Smooth muscle cell of the coronary artery (primary cell): ENCODE measurements at places on chromosomes 11 and 22. TPM values are rescaled to one million over a fixed set of nuclear protein-coding genes. Genes with fewer than 3 reads are reported as not detected.

Gene TSPAN32
- 0.12 TPM in 1 of 2 replicates, not detected in the other for total RNA-seq

Gene CD6
- total RNA-seq: not detected in 2 replicates

Gene HORMAD2
- not detected in 2 replicates for total RNA-seq

Gene F2
- 0.08 TPM in 1 of 2 replicates, not detected in the other for total RNA-seq

Gene IFITM1
- total RNA-seq: 12.6 and 143 TPM in 2 replicates

Gene DKK3
- total RNA-seq: 129 and 293 TPM in 2 replicates

Gene PYGM
- 0.68 and 4.0 TPM in 2 replicates for total RNA-seq

Gene ZC3H7B
- total RNA-seq: 39.3 and 61.9 TPM in 2 replicates

Gene RPUSD4
- total RNA-seq: 27.4 and 53.0 TPM in 2 replicates

Gene OR8D4
- total RNA-seq: not detected in 2 replicates

Gene RFPL1
- total RNA-seq: not detected in 2 replicates

Gene LPXN
- 3.6 and 13.8 TPM in 2 replicates for total RNA-seq

Gene RBMXL2
- 0.08 TPM in 1 of 2 replicates, not detected in the other for total RNA-seq

Gene TMEM191C
- total RNA-seq: 0.82 and 1.4 TPM in 2 replicates

Gene RAC2
- total RNA-seq: 3.9 and 10.9 TPM in 2 replicates

Gene ABCC8
- total RNA-seq: under 0.01 TPM in 1 of 2 replicates, not detected in the other

Gene SYNGR1
- total RNA-seq: 17.3 and 23.6 TPM in 2 replicates

Gene PAMR1
- 30.7 and 1,061 TPM in 2 replicates for total RNA-seq

Gene NAV2
- 8.0 and 10.4 TPM in 2 replicates for total RNA-seq

Gene LARGE1
- total RNA-seq: 7.2 and 28.7 TPM in 2 replicates

Gene CCDC87
- 0.12 and 0.15 TPM in 2 replicates for total RNA-seq

Gene MMP7
- not detected in 2 replicates for total RNA-seq

Gene MCHR1
- total RNA-seq: 0.38 and 6.1 TPM in 2 replicates

Gene BBOX1
- total RNA-seq: not detected in 2 replicates

Gene NLRP14
- total RNA-seq: 0.08 TPM in 1 of 2 replicates, not detected in the other

Gene CFAP300
- 1.4 and 5.5 TPM in 2 replicates for total RNA-seq

Gene VPREB3
- not detected in 2 replicates for total RNA-seq

Gene FXYD6
- total RNA-seq: not detected in 2 replicates

Gene GALNT18
- 1.2 and 2.8 TPM in 2 replicates for total RNA-seq

Gene PARVA
- 24.9 and 25.6 TPM in 2 replicates for total RNA-seq

Gene KDM4D
- 0.23 and 0.60 TPM in 2 replicates for total RNA-seq

Gene UVRAG
- total RNA-seq: 12.4 and 19.8 TPM in 2 replicates

Gene GRM5
- under 0.01 TPM in 1 of 2 replicates, not detected in the other for total RNA-seq

Gene OR51E2
- total RNA-seq: under 0.01 TPM in 1 of 2 replicates, not detected in the other

Gene GGT5
- 1.6 and 5.1 TPM in 2 replicates for total RNA-seq

Gene CD3G
- not detected in 2 replicates for total RNA-seq

Gene KRTAP5-1
- not detected in 2 replicates for total RNA-seq

Gene IFITM10
- 0.82 and 2.5 TPM in 2 replicates for total RNA-seq

Gene CD248
- total RNA-seq: 2.6 and 108 TPM in 2 replicates
